NCI-H460 (cell line): ENCODE measurements at places on chromosomes 3 and 15. TPM values are rescaled to one million over a fixed set of nuclear protein-coding genes. Genes with fewer than 3 reads are reported as not detected.

- no peak for DNase-seq
Observed at GRCh38 chr15:63264688-63265293, 12.6 kb upstream of the APH1B start.

Gene GOLGA8Q
- 1.2 TPM in 1 of 2 replicates, not detected in the other for total RNA-seq

- no peak for DNase-seq
Observed at GRCh38 chr3:12228461-12228860, 60.4 kb upstream of the PPARG start.

GRCh38 chr15:78810003-78810361 is 1.3 kb downstream of the ADAMTS7 start:
- no peak for DNase-seq

Gene HAPLN3
- 5.4 and 7.1 TPM in 2 replicates for total RNA-seq

DNA sequence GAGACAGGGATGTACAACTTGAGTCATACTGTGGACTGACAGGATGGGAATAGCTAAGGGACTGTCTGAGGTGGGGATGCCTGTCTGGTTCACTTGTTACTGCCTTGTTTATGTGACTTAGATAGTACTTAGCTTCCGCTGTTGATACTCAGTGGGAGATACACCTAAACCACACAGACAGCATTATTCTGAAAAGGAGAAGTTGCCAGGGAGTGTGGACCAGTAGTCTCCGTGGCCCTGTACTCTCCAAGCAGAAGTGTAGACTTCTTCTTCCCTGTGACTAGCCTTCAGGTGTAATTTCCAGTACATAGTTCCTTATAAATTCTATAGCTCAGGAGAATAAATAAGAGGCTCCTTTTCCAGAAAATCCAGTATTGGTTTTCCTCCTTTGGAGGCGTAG is 5.1 kb downstream of the HIGD2B start:
- DNase-seq, result no peak

DNA sequence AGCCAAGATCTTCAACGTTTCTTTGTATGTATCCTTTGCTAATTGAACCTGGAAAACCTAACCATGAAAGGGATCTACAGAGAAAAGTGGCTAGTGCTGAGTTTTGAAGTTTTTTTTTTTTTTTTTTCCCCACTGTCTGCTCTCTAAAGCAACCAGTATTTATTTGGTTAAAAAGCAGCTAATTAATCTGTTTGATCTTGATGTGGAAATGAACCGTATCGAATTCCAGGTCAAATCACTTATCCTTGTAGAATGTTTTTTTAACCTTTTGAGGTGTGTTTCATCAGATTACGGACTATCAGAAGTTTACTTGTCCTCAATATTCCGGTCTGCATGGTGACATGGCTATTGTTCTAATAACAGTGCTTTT is 117.2 kb downstream of the FNDC3B start:
- DNase-seq, result no peak

DNA sequence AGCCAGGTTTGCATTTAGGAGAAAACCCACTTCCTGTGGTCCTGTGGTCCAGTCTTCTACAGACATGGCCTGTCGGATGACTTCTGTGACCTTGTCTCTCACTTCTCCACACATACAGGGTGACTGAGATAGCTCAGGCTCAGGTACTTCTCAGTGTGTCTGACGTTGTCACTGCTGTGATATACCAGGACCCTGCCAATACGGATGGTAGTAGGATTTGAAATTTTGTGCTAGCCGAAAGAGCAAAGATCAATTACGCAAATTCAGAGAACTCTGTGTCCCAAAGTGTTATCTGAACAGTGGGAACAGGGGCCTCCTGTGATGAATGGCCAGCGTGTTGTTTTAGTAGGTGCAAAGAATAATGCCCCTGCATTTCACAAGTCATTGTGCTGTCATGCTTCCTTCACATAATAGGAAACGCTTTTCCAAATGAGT is 128.9 kb downstream of the MCTP2 start:
- DNase-seq, result no peak

Gene DPPA4
- not detected in 2 replicates for total RNA-seq

GRCh38 chr15:38005953-38006808 is 71.7 kb downstream of the TMCO5A start:
- DNase-seq, result no peak

- no peak for DNase-seq
Observed at GRCh38 chr3:43473737-43474136, 148.1 kb downstream of the ANO10 start.

Gene FANCD2OS
- total RNA-seq, result not detected in 2 replicates

- no peak for DNase-seq
Observed at GRCh38 chr3:160811237-160811548, 55.2 kb downstream of the PPM1L start.

- DNase-seq, result no peak
Observed at GRCh38 chr3:104903064-104903463, 463.6 kb upstream of the ALCAM start.

- DNase-seq, result no peak
Observed at GRCh38 chr15:75002398-75002797, 7.0 kb downstream of the SCAMP5 start.

DNA sequence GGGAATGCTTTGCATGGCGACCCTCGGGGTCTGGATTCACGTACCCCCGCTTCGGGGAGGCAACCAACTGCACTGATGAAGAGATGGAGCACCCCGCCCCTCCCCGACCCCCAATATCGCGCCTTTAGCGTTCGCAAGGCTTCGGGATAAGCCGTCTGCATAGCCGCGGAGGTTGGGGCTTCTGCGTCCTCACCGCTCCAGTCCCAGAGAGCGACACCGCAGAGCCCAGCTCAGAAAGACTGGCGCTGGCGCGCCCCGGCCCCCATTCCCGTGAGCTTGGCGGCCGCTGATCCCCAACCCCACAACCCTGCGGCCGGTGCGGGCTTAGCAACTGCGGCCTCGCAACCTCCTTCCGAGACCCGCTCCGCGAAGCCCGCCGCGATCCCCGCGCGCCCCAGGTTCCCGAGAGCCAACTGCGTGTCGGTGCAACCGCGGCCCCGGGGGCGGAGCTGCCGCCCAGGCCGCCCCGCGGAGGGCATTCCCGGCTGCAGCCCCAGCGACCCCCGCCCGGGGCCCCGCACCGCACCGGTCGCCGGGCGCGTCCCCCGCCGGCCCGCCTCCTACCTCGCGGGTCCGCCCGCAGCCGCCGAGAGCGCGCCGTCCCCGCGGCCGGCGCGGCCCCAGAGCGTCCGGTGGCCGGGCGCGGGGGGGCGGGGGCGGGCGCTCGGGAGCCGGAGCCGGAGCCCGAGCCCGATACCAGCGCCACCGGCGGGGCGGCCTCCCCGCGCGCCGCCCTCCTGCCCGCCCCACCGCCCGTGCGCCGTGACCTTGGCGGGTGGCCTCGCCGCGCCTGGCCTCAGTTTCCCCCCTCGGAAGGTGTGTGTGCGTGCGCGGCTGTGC is 79.5 kb downstream of the IQSEC1 start:
- no peak for DNase-seq

- DNase-seq, result peak; percentile 21
Observed at GRCh38 chr3:134600685-134601463, 49.9 kb downstream of the KY start.

Gene RTP3
- total RNA-seq, result not detected in 2 replicates

DNA sequence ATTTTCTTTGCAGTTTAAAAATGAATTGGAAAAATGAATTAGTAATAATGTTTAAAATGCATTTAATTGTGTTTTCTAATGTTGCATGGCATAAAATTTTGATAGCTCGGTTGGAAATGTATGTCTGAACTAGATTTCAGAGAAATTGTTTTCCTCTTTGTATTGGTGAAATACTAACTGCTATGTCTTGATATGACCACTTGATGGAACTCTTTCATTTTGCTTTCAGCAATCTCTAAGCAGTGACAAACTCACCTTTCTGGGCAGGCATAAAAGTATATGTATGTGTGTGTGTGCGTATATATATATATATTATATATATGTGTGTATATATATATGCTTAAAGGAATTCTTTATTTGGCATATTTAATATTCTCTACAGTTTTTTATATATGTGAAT is 239.3 kb upstream of the ZNF717 start:
- DNase-seq, result no peak

GRCh38 chr3:146646261-146646660 is 41.1 kb upstream of the PLSCR5 start:
- DNase-seq, result no peak

DNA sequence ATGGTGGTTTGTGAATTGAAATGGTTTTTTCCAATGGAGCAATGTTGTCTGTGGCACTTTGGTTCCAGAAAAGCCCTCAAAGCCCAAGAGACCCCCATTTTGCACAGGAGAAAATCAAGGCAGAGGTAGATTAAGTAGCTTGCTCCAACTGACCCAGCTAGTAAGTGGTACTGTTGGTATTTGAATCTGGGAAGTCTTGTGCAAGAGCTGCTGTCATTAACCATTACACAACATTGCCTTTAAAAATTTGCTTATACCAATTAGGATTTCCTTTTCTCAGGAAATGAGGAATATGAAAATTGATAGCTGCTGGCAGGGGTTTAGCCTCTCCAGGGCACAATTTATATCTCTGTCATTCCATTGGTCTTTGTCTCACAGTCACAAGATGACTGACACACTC is 102.4 kb upstream of the UBE3A start:
- DNase-seq, result no peak

Gene SPG21
- 76.8 and 80.0 TPM in 2 replicates for total RNA-seq

DNA sequence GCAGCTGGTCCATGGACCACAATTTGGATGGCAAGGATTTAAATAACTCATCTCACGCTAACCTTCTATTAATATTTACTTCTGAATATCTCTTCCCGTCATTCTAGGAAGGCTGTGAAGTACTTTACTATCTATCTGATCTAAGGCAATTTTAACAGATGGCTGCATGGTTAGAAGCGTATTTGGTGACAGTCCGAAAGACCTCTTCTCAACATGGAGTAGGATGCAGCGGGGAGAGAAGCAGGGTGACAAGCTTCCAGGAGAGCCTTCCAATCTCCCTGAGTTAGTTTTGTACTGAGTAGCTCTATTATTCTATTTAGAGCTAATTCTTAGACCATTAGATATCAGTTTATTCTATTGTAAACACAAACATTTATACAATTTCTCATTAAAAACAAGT is 309.4 kb downstream of the PLCL2 start:
- DNase-seq, result no peak

DNA sequence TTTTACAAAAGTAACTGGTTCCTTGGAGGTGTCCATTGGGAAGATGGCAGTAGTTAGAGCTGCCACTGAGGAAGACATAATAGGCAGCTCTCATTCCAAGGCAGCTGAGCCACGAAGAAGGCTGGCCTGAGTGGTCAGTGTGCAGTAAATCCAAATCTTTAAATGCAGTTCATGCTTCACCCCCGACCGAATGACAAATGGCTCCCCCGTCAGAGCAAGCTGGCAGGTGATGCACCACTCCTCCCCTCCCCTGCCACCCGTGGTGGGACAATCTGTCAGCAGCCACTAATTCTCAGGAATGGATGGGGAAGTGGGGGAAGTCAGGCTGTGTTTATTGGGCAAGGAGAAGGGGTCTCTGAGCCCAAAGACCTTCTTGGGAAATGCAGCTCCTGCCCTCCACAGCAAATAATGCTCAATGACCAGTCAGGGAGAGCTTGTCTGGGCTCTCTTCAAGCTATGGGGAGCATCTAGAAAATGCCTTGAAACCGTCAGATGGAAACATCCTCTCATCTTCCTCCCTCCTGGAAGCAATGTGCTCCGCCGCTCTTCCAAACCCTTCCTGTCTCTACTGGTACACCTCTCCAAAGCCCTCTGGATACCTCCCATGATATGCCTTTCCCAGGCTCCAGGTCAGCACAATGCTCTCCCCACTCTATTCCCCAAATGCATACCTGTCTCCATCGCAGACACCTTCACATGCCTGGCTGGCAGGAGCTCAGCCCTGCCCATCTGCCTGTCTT is 65.4 kb downstream of the LIPC start:
- no peak for DNase-seq

Gene MESP2
- total RNA-seq, result not detected in 2 replicates

GRCh38 chr3:5428607-5429516 is 241.4 kb downstream of the EDEM1 start:
- DNase-seq, result no peak

GRCh38 chr15:62503451-62503850 is 338.4 kb upstream of the C2CD4B start:
- no peak for DNase-seq

Gene CSNK1G1
- 17.5 and 20.7 TPM in 2 replicates for total RNA-seq

Gene CYP8B1
- total RNA-seq, result not detected in 2 replicates

DNA sequence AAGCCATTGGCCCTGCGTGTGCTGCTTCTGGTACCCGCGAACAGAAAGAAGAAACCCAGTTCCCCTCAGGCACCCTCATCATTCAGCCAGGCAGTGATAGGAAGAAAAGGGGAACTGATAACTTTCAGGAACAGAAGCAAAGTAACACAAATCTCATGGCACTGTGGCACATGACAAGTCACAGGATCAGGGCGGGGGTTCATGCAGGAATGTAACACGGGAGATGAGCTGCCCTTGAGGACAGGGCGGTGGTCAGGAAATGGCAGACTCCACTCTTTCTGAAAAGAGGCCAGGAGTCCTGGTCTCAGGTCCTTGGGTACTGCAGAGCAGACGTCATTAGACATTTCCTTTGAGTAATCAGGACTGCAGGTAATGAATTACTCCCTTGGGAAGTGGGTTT is 95.5 kb downstream of the CCNL1 start:
- DNase-seq, result no peak

DNA sequence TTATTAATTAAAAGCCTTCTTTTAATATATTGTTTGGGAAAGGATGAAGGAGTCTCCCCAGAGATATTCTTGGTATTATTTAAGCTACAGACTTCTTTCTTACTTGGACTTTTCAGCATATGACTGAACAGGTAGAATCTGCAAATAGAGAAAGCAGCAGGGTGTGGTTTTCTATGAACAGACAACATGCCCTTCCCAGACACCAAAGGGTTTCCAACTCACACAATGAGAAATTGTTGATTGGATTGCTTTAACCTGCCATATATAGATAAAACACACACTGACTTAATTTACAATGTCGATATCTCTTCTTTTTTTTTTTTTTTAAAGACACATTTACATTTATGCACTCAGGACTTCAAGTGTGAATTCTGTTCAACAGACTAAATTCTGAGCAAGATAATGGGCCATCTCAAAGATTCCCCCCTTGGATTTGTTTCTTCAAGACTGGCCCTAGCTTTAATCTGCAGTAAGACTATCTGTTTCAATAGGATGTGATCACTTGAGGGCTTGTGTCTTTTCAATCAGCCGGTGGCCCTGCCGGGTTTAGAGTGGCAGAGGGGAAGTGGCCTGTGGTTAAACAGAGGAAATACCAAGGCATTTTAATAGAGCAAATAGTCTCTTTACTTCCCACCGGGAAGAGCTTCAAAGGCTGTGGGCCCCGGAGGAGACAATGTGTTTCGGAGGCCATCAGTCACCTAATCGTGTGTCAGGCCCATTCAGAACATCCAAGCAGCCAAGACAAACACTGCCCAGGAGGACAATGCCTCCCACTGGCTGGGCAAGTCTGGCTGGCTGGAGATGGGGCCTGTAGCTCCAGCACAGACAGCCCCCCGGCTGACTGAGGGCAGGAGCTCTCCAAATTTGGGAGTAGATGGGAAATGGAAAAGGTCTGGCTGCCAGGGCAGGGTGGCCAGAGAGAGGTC is 6.1 kb downstream of the IL17RD start:
- DNase-seq, result no peak

Gene MAN2C1
- 53.9 and 87.7 TPM in 2 replicates for total RNA-seq
